Naive thymus-derived CD4-positive, alpha-beta T cell (primary cell): ENCODE measurements at places on chromosomes 1 and 21. TPM values are rescaled to one million over a fixed set of nuclear protein-coding genes. Genes with fewer than 3 reads are reported as not detected.

DNA sequence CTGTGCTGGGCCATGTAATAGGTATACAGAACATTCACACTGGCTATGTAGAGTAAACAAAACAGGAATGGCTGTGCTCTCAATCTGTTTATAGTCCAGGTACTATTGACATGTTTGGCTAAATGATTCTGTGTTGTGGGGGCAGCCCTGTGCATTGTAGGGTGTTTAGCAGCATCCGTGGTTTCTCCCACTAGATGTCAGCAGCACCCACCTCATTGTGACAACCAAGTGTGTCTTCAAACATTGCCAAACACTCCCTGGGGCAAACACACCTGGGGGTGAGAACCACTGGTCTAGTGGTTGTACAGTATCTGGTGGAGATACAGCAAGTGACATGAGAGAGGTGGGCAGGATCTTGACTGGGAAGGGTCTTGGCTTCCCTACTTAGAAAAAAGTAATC lies 80.4 kb upstream of the SPATA6 start:
- no peak overlapping the region for H3K27ac ChIP-seq
- H3K27me3 ChIP-seq: no peaks in the 10 kb centered on the region
- H3K4me3 ChIP-seq: no peak overlapping the region

GRCh38 chr1:229284887-229285286 lies 14.0 kb downstream of the RAB4A start:
- H3K27me3 ChIP-seq: no peaks in the 10 kb centered on the region
- H3K4me3 ChIP-seq: no peak overlapping the region
- H3K4me1 ChIP-seq: no peaks in the 10 kb centered on the region
- no peaks in the 10 kb centered on the region for H3K36me3 ChIP-seq
- H3K27ac ChIP-seq: no peak overlapping the region
- DNase-seq: no peak

- no peaks in the 10 kb centered on the region for H3K4me1 ChIP-seq
- H3K36me3 ChIP-seq: no peaks in the 10 kb centered on the region
- H3K4me3 ChIP-seq: no peak overlapping the region
- H3K27ac ChIP-seq: no peak overlapping the region
These were observed 17.3 kb upstream of the ETS2 start for GRCh38 chr21:38788275-38788905.

GRCh38 chr1:202836623-202837403 lies 26.1 kb downstream of the PCAT6 start:
- no peak overlapping the region for H3K4me3 ChIP-seq
- H3K4me1 ChIP-seq: peaks cover 20% of the 10 kb centered on the region
- DNase-seq: no peak
- no peaks in the 10 kb centered on the region for H3K27me3 ChIP-seq
- no peak overlapping the region for H3K27ac ChIP-seq

- no peaks in the 10 kb centered on the region for H3K36me3 ChIP-seq
- H3K4me3 ChIP-seq: no peak overlapping the region
- no peak for DNase-seq
- no peak overlapping the region for H3K27ac ChIP-seq
These were observed 26.8 kb upstream of the TARBP1 start for GRCh38 chr1:234505769-234506102.

- peaks cover 26% of the 10 kb centered on the region for H3K4me1 ChIP-seq
- peak overlapping the region; percentile 69 for H3K4me3 ChIP-seq
- peak overlapping the region; percentile 75 for H3K27ac ChIP-seq
- DNase-seq: no peak
- H3K27me3 ChIP-seq: no peaks in the 10 kb centered on the region
These were observed 106.9 kb downstream of the DHRS3 start for GRCh38 chr1:12511128-12511484.

DNA sequence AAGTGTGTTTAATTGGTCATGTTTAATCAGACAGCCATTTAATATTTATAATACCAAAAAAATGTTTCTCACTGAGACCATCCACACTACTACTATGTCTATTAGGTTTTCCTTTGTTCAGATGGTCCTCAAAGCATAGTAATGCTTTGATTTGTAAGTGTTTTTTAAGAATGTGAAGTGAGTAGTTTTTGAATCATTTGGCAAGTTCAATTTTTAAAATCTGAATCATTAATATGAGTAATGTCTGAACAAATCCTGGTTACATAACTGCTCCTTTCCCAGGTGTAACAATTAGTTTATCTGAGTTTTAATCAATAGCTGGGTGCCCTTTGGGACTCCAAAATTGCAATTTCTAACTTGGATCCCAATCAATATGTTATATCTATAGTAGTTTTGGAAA lies 23.5 kb upstream of the RPL5 start:
- no peaks in the 10 kb centered on the region for H3K36me3 ChIP-seq
- no peak overlapping the region for H3K4me3 ChIP-seq
- H3K27ac ChIP-seq: no peak overlapping the region

DNA sequence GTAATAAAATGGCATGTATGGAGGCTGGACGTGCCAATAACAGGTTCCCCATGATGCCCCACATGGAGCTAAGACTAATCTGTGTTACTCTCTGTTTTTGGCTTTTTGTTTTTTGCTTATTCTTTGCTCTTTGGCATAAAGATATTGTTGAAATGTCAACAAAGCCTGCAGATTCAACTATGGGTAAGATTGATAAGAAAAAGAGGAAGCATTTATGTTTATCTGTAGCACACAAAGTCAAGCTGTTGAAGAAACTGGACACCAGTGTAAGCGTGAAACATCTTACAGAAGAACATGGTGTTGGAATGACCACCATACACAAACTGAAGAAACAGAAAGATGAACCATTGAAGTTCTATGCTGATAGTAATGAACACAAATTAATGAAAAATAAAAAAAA lies 402.7 kb downstream of the LTN1 start:
- no peak overlapping the region for H3K4me3 ChIP-seq
- H3K4me1 ChIP-seq: no peaks in the 10 kb centered on the region
- no peak for DNase-seq

DNA sequence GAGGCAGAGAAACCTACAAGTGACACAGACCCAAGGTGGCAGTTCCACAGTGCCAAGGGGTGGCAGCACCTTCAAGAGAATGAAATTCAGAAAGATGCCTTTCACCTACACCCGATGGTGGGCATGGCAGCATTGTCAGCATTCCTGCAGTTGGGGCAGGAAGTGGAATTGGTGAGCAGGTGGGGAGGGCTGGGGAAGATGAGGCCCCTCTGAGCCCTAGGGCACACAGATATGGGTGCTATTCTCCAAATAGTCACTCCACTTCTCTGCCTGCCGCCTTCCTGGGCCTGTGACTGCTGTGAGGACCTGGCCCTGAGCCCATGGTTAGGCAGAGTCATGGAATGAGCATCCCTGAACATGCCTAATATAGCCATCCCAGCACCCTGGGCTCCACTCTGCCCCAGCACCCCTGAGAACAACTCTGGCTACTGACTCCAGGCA lies 8.3 kb downstream of the SHISA4 start:
- no peak overlapping the region for H3K27ac ChIP-seq
- DNase-seq: no peak
- no peaks in the 10 kb centered on the region for H3K4me1 ChIP-seq
- no peaks in the 10 kb centered on the region for H3K36me3 ChIP-seq
- H3K4me3 ChIP-seq: no peak overlapping the region

- peak overlapping the region; percentile 79 for H3K4me3 ChIP-seq
- H3K36me3 ChIP-seq: no peaks in the 10 kb centered on the region
- no peak for DNase-seq
- no peaks in the 10 kb centered on the region for H3K27me3 ChIP-seq
- H3K27ac ChIP-seq: peak overlapping the region; percentile 60
- peaks cover 13% of the 10 kb centered on the region for H3K4me1 ChIP-seq
These were observed 16.8 kb upstream of the STMN1 start for GRCh38 chr1:25922971-25923552.

DNA sequence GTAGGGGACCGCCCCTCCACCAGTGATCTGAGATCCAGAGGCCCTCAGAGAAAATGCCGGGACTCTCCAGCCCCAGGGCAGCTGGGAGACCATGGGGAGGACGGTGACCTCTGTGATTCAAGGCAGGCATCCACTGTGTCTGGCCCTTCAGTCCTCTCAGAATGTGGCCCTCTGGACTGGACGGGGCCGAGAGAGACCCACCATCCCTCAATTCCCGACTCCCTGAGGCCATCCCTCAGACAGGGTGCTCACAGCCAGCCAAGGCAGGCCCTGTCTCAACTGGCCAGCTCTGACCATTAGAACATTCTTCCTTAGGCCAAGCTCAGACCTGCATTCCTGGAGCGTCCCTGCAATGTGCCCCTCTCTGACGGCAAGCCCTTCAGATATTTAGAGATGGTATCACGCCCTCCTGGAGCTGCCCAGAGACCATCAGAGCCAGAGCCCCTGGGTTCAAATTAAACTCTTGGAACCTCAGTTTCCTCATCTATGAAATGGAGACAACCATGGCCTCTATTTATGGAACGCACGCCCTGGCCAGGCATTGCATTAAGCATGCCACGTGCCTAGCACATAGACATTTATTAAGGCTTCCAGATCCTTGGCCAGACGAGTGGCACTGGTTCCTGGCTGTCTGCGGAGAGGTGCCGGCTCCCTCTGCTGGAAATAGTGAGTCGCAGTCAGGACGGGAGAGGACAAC lies 9.6 kb upstream of the EPS8L3 start:
- H3K27ac ChIP-seq: no peak overlapping the region
- H3K27me3 ChIP-seq: no peaks in the 10 kb centered on the region
- H3K4me1 ChIP-seq: no peaks in the 10 kb centered on the region
- no peaks in the 10 kb centered on the region for H3K36me3 ChIP-seq
- DNase-seq: peak; percentile 70

- no peaks in the 10 kb centered on the region for H3K36me3 ChIP-seq
- peak; percentile 94 for DNase-seq
- peak overlapping the region; percentile 42 for H3K4me3 ChIP-seq
- peak overlapping the region; percentile 92 for H3K27ac ChIP-seq
These were observed 72.8 kb downstream of the S1PR1 start for GRCh38 chr1:101309334-101310311.

GRCh38 chr1:1894354-1895059 lies 3.6 kb upstream of the GNB1 start:
- peak overlapping the region; percentile 47 for H3K27ac ChIP-seq
- no peaks in the 10 kb centered on the region for H3K36me3 ChIP-seq
- no peak overlapping the region for H3K4me3 ChIP-seq
- H3K27me3 ChIP-seq: no peaks in the 10 kb centered on the region
- DNase-seq: no peak
- H3K4me1 ChIP-seq: peaks cover 9% of the 10 kb centered on the region

Gene FAM131C
- polyA plus RNA-seq: not detected

Gene RGS5
- polyA plus RNA-seq: 6.1 TPM

Gene TBCE
- polyA plus RNA-seq: 16.1 TPM

Gene BTBD8
- 1.9 TPM for polyA plus RNA-seq

Gene RIMS3
- 2.2 TPM for polyA plus RNA-seq
